CD8-positive, alpha-beta memory T cell (primary cell): ENCODE measurements at places on chromosomes 3 and 15. TPM values are rescaled to one million over a fixed set of nuclear protein-coding genes. Genes with fewer than 3 reads are reported as not detected.

The MEX3B gene
- polyA plus RNA-seq, result not detected

The DNAJA4 gene
- 12.3 TPM for polyA plus RNA-seq

DNA sequence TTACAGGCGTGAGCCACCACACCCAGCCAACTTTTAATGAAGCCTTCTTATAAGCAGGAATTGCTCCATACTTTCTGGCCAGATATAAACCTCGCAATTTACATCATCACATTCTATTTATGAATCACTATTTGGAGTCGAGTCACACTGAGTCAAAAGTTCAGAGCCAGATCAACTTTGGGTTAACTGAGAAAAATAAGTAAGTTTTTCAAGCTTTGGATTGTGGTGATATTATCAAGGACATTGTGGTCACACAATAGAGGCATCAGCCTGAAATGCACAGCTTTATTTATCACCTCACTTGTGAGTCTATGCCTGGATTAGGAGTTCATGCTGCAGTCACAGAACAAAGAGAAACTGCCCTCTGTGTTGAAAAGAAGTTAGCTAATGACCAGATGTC lies 1163.5 kb downstream of the ROBO1 start:
- DNase-seq, result no peak

DNA sequence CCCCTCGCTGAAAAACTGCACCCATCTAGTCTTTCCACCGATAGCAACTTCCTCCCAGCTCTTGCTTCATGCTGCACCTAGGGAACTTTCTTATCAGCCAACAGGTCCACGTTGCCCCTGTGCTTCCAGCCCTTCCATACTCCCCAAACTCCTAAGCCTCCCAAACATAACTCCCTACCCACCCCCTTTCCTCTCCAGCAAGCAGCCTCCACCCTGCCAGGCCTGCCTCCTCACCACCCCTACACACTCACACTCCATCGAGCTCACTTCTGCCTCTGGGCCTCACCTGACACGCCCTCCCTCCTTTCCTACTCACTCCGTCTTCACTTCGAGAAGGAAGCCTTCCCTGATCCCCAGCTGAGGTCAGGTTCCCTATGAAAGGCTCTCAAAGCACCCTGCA lies 8.1 kb downstream of the INSYN1 start:
- DNase-seq, result no peak

The CCR9 gene
- 1.4 TPM for polyA plus RNA-seq

The CEMIP gene
- not detected for polyA plus RNA-seq

GRCh38 chr3:154898916-154899315 lies 181.2 kb upstream of the MME start:
- DNase-seq, result no peak

The GOLGA8T gene
- not detected for polyA plus RNA-seq

The IMPG2 gene
- not detected for polyA plus RNA-seq
